ENCODE measurements at places on chromosomes 2 and 18. TPM values are rescaled to one million over a fixed set of nuclear protein-coding genes. Genes with fewer than 3 reads are reported as not detected.
A peak's percentile ranks its signal among the peaks of the same experiment; 100 is the strongest.

The HOXD1 gene
- total RNA-seq: not detected

The KLF7 gene
- 11.6 TPM for total RNA-seq

- DNase-seq: no peak
Observed at GRCh38 chr2:219613461-219614070, 13.9 kb upstream of the SLC4A3 start.

- peak; percentile 79 for DNase-seq
Observed at GRCh38 chr2:46748735-46749531, 166.7 kb downstream of the MCFD2 start.

GRCh38 chr2:102063941-102064678, 72.3 kb downstream of the IL1R2 start:
- DNase-seq: peak; percentile 98

GRCh38 chr2:57899898-57900297, 146.7 kb upstream of the VRK2 start:
- DNase-seq: peak; percentile 42

DNA sequence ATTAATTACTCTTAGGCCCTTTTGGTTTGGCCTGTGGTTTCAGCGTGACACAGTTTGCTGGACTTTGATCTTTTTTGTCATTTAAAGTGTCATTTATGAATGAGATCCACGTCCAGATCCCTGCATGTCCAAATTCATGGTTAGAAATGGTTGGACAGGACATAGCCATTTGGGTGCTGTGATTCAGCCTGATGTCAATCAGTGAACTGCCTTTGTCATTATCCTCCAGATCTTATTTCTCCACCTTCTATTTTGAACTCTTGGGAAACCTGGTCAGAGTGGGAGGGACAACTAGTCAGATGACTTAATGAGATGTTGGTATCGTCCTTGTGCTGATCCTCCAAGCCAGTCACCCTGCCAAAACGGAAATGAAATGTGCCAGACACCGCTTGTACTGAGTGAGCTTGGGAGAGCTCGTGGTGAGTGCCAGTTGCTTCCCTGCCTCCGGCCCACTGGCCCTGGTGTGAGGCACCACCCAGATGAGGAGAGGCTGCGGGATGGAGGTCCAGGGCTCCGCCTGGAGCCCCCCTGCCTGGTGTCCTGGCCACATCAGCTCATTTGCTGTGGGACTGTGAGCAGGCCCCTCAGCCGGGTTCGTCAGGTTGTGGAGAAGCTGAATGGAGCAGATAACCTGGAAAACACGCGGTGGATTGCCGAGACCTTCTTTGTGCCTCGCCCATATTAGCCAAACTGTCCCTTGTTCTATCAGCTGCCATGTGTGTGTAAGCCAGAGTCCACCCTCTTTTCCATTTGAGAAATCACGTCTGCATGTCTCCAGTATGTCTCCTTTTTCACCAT, 70.1 kb downstream of the DGKD start:
- no peak for DNase-seq

DNA sequence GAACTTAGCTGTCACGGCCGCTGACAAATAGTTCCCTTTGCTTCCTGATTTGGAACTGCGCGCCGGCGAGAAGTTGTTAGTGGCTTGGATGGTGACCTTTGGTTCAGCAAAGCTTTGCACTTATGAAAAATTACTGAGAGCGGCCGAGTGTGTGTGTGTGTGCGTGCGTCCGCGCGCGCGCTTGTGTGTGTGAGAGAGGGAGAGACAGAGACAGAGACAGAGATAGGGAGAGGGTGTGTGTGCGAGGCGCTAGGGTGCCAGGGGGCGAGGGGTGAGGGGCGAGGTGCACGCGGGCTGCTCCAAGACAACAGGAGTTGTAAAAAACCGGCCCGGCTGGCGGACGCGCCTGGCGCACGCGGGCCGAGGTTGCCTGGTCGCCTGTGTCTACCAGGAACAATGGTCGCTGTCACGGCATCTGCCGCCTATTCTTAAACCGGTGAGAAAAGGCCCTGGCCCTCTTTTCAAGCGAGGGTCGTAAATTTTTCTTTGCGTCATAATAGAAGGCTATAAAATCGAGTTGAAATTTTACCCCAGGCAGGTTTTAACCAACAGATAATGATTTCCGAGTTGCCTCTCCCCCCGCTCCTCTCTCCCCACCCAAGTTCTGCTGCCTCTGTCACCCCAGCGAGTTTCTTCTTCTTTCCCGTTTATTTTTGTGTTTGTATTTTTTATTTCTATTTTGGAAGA, 535 bp downstream of the HOXD3 start:
- DNase-seq: peak; percentile 4

- DNase-seq: no peak
Observed at GRCh38 chr2:207766041-207766551, 3.6 kb downstream of the FZD5 start.

DNA sequence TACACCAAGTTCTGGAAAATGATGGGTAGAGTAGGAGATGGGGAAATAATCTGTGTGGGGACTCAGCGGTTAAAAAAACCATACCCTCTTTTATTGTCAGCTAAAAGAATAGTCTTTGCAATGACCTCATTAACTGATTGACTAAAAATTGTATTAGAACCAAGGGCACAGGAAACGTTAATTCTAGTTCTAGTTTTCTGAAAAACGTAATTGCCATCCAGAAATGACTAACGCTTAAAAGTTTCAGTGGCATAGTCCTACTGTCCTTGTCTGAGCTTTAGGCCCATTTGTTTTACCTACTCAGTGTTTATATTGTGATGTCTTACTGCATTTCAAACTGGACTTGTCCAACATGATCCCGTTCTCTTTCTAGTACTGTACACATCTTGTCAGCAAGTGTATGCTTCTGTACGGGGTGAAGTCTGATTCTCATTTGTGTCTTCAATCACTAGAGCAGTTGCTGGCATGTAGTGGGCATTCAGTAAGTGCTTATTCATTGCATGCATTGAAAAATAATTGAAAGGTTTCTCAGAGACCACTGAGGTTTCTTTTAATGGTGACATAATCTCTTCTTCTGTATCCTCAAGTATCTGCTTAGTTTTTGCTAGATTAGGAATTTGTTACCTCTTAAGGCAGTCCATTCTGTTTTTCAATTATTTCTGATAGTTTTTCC, 81.5 kb downstream of the ZNF407 start:
- DNase-seq: no peak

DNA sequence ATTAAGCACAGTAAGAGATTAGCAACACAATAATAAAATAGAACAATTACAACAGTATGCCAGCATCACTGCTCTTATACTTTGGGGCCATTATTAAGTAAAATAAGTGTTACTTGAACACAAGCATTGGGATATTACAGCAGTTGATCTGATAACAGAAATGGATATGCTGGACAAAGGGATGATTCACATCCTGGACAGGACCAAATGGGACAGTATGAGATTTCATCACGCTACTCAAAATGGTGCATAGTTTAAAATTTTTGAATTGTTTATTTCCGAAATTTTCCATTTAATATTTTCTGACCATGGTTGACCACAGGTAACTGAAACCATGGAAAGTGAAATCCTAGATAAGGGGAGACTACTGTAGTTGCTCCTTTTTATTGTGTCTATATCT, 138.2 kb downstream of the UBR3 start:
- DNase-seq: peak; percentile 46

DNA sequence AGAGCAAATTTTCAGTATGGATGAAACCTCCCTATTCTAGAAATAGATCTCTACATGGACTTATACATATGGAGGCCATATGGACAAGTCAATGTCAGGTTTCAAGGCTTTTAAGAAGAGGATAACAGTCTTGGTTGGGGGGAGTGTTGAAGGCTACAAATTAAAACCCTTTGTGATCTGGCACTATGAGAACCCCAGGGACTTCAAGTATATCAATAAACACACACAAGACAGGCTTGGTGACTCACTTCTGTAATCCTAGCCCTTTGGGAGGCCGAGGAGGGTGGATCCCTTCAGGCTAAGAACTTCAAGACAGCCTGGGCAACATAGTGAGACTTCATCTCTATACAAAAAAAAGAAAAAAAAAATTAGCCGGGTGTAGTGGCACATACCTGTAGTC, 127.2 kb upstream of the SP5 start:
- peak; percentile 35 for DNase-seq

DNA sequence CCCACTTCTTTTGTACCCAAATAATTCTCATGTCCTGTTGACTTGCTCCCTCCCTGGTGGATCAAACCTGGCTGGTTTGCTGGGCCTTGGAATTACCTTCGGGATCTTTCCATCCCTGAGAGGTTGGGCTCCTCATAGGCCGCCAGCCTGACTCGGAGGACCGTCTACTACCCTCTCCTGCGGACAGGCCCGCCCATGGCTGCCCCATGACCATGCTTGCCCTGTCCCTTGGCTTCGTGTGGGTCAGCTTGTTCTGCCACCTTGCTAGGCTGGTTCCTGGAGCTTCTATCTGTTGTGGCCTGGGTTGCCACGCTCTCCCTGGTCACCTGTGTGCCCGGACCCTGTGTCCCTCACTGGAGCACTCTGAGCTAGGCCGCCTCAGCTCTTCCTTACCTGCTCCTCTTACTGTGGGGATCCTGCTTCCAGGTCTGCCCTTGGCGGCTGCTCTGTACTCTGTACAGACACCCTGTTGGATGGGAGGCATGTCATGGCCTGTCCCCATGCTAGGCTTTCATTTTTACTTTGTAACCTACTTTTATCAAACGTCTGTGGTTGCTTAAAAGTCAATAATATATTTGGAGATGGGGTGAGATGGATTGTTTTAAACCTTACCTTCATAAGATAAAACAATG, 29.7 kb upstream of the FHL2 start:
- DNase-seq: no peak

DNA sequence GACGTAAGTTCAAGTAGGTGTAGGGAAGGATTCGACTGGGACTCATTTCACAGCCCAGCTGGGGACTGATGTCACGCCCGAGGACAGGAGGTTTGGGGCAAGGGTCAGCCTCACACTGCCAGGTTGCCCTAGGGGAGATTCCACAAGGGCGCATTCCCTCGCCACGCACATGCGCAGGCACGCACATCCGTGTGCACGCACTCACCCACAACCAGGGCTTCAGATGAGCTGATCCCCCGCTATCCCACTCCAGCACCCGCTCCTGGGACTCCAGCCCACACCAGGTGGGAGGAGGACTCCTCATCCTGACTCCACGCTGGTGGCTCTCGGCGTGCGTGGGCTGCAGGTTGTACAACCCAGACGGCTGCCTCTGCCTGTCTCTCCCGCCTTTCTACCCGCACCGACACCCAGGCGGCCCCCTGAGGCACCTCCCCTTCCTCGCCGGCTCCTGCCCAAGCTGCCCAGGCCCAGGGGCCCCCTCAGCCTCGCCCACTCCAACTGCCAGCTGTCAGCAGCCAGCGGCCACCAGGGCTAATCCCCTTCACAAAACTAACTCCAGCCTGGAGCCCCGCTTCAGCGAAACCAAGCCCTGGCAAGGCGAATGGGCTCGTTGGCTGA, 47.8 kb upstream of the FOSL2 start:
- no peak for DNase-seq

Data from LHCN-M2 (cell line).